Tibial artery (tissue), 4 donors: ENCODE measurements at places on chromosomes 6 and 20.

- no peak for DNase-seq
Measured at GRCh38 chr20:61295682-61296628, 43.9 kb downstream of the CDH4 start.

DNA sequence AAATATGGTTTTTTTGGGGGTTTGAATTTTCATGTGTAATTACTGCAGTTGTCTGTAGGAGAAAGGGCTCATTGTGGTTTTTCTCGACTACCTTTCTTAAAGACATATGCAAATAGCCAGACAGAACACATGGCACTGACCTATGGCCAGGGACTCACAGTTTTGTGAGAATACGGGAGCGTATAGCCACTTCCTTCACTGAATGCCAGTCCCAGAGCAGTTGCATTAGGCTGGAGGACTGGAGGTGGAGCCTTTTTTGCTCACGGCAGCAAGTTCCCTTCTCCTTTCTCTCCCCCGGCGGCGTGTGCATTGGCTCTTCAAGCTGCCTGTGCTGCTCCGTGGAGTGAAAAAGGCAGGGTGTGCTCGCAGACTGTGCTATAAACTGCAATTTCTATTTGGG, 114.9 kb downstream of the AKAP7 start:
- DNase-seq, result peak; percentile 64

- no peak for DNase-seq
Measured at GRCh38 chr6:56889492-56889891, 65.4 kb upstream of the BEND6 start.

GRCh38 chr6:40822619-40823018, 216.4 kb downstream of the UNC5CL start:
- no peak for DNase-seq

DNA sequence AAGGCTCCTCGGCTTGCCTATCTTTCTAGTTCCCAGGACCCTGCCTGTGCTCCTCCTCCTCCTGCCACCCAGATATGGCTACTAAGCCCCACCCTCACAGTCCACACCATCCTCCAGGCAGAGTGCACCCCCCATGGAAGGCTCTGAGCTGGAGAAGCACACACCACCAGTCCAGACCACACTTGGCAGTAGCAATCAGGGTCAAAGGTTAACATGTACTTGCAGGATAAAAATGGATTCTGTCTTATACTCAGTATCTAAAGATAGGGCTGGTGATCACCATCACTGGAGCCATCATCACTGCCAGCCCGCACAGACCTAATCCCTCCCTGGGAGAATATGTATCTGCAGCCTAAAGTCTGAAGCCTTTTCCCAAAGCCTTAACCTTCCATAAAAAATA, 83.4 kb downstream of the PRKN start:
- no peak for DNase-seq

DNA sequence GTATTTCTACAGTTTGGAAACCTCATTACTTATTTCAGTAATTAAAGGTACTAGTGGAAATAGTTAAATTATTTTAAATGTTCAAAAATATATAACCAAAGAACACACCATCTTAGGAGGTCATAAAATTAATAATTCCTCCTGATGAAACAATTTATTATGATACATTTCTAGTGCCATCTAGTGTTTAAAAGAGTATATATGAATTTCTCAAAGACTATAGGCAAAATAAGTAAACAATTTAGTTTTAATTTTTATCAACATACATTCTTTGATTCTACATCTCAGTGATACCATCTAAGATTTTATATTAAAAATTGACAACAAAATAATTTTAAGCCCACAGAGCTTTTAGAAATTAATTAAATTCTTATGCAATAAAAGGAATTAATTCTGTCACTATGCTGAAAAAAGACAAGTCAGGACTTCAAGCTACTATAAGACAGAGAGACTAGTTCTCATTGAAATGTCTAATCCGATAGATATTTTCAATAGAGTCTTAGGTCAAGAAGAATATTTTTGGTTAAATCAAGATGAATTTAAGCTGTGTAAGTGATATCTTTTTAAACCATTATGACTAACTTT, 107.8 kb upstream of the RNF217 start:
- DNase-seq, result no peak

GRCh38 chr6:16824845-16825685, 63.8 kb upstream of the ATXN1 start:
- DNase-seq, result no peak

DNA sequence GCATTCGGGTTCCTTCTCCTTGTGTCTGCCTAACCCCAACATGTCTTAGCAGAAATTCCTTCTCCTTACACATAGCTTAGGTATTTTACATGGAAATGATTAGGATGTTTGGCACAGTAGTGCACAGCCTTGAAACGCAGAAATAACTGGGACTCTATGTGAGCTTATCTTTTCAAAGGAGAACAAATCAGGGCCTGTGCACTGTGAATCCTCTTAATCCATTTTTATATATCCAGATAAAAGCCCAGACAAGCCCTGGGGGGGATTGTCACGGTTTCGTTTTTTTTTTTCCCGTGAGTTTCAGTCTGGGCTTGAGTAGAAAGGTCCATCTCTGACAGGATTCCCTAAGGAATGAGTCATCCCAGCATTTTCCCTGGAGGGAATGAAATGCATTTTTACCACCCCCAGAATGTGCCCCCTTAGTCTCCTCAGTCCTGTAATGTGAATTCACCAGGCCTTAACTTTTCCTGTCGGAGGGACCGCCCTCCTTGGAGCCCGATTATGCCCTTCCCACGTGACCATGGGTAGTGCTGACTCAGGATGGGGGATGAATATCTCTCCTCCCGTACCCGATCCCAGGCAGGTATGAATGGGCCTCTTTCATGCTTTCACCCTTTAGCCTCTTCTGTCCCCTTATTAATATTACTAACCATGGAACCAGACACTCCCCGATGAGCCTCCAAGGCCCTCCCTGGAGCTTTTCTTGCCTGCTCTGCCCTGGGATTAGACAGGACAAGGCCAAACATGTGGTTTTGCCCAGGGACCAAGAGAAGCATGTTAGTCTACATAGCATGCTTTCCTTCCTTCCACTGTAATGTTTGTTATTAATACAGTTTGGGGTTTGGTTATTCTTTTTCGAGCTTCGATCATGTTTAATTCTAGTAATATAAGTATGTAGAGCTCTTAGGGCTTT, 23.9 kb upstream of the NAA20 start:
- no peak for DNase-seq

- no peak for DNase-seq
Measured at GRCh38 chr6:27312146-27312949, at the start of gene POM121L2. POM121L2 (minus strand) TSS chr6:27312273; CDS start chr6:27312170, 103 bp downstream.

- no peak for DNase-seq
Measured at GRCh38 chr6:122735582-122735981, 43.9 kb upstream of the FABP7 start.

DNA sequence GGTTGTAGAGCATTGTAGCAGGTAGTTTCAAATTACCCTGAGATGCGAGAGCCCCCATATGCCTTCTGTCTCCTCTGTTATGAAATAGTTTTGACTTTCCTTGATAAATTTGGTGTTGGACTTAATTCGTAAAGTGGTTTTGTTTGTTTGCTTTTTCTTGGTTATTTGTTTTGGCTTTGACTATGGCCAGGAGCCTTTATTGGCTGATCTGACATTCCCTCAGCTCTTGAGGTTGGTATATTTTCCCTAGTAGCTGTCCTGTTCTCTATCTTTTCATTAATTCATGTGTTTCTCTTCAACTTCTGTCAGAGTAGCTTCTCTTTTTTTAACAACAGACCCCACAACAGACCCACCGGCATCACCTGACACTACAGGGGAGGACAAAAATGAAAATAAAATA, 457.4 kb upstream of the MANEA start:
- no peak for DNase-seq

- no peak for DNase-seq
Measured at GRCh38 chr6:160927416-160927815, 64.2 kb upstream of the MAP3K4 start.

DNA sequence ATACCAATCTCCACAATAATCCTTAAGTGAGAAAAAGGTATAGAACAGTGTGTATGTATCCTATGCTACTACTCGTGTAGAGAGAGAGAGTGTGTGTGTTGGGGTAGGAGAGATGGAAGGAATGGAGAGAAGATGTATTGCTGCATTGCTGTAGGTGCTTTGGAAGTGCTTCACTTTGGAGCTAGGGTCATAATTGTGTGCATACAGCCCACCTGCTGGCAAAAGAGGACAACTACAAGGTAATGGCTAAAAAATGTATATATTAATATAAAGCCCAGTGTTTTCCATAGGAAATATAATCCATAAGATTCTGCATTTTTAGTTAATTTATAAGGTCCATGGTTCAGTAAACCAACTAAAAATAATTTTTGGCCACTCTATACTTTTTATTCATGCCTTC, 36.1 kb downstream of the SERAC1 start:
- no peak for DNase-seq

DNA sequence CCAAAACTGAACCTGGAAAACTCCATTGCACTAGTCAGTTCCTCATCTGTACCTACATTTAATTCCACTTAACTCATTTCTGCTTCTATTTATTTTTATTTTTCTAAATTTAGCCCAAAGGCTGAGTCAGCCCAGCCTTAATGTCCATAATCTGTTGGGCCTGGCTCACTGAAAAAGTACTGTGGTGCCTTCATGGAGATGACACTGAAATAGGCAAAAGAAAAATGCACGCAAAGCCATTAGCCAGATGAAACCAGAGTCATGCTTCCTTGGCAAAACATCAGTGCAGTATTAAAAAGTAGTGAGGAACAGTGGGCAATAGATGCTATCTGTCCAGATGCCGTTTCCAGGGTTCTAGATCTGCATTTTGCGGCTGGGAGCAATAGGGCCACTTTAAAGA, 14.7 kb upstream of the PLCB4 start:
- DNase-seq, result no peak

- DNase-seq, result no peak
Measured at GRCh38 chr20:10505827-10506226, 70.7 kb downstream of the SLX4IP start.

- DNase-seq, result no peak
Measured at GRCh38 chr6:21886542-21887151, 293.1 kb downstream of the SOX4 start.

DNA sequence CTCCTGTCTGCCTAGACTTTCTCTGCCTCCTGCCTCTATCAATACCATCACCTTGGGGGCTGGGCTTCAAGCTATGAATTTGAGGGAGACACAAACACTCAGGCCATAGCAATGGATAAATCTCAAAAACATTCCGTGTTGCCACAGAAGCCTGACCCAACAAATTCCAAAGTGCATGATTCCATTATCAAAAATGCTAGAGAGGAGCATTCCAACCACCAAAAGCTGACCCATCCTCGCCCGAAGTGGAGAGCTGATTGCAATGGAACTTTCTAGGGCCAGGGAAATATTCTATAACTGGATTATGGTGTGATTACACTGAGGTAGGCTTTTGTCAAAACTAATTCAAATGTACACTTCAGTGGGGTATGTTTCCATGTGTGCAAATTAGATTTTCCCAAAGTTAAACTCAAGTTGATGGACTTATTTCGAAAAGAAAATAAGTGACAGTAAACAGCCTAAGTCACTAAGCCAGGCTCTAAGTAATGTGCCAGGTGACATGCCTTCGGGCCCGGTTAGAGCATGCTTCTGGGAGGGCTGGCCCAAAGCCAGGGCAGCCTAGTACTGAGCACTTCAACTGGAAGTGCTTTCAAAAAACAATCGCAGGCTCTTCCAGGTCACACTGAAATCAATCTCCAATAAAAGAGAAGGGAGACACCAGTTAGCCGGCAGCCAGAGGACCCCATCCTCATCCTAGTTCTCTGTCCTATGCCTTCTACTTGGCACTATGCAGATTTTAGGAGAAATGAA, 142.3 kb downstream of the TBXT start:
- DNase-seq, result no peak

GRCh38 chr20:1377984-1378734, 14.7 kb downstream of the FKBP1A start:
- no peak for DNase-seq

- no peak for DNase-seq
Measured at GRCh38 chr6:7939864-7940228, 29.3 kb upstream of the TXNDC5 start.

DNA sequence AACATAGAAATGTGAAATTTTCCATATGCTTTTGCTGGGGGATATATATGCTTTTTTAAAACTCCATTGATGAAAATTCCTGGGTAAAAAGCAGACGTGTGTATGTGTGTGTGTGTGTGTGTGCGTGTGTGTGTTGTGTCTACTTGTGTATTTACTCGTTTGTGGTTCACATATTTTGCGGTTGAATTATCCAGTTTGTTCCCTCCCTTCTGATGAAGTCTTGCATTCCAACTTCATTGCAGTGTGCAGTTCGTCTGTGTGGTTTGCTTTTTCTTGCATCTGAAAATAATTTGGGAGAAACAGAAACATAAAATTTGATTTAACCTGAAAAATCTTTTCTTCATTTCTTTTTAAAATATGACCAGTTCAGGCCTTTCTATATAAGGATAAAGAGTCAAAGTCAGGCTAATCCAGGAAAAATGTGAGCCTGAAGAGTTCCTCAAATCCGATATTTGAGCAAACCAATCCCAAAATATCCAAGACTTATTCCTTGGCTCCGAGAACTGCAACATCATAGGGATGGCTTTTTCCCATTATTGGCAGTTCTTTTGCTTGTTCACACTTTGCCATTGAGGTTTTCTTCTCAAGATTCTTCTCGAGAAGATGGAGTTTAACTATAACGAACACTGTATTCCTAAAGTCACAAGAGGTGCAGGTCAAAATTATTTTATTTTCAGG, 202.2 kb upstream of the CCN2 start:
- DNase-seq, result no peak

DNA sequence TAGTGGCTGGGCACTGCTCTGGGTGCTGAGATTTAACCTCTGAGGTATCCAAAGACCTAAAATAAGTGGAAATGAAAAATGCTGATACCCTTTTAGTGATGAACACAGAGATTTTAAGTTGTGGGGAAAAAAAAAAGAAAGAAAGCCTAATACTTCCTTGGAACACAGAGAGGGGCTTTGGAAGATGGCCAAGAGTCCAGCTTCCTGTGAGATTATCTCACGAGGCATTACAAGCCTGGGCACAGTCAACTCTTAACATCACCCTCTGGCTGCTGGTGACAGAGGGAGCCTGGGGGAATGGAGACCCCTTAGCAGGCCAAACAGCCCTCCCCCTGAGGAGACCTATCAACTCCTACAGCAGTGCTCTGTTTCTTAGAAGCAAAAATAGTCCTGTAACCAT, 19.7 kb downstream of the BTN2A1 start:
- DNase-seq, result no peak

DNA sequence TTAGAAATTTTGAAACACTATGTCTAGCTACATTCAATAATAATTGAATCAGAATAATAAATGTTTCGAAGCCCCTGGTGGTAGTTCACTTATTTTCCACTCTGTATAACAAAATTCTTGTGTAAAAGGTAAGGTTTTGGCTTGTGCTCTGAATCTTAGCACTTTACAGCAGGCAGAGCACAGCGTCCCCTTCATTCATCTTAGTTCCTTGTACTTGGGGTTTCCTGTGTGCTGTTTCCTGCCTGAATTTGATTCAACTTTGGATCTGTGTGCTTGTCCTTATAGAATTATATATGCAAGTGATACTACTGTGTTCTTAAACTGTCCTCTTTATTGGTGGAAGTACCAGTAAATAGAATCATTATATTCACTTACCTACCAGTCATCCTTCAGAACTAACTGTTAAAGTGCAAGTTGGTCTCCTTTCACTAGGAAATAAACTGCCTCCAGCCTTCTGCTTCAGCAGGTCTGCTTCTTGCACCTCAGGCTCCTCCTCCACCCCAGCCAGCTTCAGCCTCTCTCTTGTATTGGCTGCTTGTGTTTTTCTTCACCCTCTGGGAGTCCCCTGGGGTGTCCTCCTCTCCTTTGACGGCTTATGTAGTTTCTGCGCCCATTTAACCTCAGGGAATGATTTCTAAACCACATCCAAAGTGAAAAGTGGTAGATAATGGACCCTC, 28.8 kb upstream of the TULP4 start:
- DNase-seq, result no peak
